Activated naive CD8-positive, alpha-beta T cell treated with anti-CD3 and anti-CD28 coated beads, Interleukin-2, amount 10 ng/mL, durations not matched to agents 7 days and 5 days (primary cell): ENCODE measurements at places on chromosomes 2 and 18. TPM values are rescaled to one million over a fixed set of nuclear protein-coding genes. Genes with fewer than 3 reads are reported as not detected.

GRCh38 chr2:217939220-217939619, 63.6 kb downstream of the TNS1 start:
- DNase-seq = no peak

Gene CPLX4
- not detected for total RNA-seq

DNA sequence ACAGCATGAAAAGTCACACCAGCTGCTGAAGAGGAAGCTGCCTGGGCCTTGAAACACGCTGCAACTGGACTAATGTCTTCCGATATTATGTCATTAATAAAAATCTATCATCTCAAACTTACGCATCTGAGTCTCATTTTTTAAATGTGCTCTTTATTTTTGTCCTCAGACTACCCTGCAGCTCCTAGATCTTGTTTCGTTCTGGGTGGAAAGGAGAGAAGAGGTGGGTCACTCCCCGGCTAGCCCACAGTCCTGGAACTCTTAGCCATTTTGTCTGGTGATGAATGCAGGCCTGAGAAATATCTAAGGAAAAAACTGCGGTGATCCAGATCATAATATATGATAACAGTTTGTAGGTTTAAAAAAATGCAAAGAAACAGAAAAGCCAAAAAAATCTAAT, 73.3 kb downstream of the TXNL1 start:
- no peak for DNase-seq

- DNase-seq = no peak
These were observed 454.7 kb downstream of the CBLN2 start for GRCh38 chr18:72089432-72089831.

Gene RGPD3
- total RNA-seq = not detected

DNA sequence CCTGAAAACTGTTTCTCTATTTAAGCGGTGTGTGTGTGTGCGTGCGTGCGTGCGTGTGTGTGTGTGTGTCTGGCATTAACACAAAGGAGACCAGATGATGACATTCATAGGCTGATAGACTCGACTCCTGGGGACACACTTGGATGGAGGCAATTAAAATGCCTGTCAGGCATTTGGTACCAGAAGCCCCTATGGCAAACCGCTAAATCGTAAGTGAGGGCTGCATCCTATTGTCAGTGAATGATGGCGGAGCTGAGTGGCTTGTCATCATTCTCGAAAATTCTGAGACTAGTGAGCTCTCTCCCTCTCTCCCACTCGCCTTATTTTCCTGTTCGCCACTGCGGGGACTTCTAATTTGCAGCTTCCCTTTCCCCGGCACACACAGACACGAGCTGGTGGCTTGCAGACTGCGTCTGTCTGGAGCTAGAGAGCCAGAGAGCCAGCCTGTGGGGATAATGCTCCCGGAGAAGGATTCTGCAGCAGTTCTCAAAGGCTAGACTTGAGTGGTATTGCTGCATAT, 155.4 kb downstream of the MAP2 start:
- no peak for DNase-seq

DNA sequence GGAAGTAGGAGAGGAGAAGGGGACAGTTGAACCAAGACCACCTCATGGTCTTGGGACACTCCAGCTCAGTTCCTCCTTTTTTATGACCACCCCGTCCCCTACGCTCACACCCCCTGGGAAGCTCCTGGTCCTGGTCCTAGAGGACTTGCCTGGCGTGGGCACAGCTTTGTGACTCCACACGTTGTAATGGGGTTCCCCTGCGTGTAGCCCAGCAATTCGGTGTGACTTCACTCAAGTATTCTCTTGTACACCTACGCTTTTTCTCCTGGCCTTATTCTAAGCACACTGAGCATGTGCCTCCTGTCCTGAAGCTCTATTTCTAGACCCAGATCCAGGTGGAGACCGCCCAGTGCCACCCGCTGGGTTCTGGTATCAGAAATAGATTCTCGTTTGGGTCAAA, 36.1 kb upstream of the B3GNT7 start:
- DNase-seq = no peak

DNA sequence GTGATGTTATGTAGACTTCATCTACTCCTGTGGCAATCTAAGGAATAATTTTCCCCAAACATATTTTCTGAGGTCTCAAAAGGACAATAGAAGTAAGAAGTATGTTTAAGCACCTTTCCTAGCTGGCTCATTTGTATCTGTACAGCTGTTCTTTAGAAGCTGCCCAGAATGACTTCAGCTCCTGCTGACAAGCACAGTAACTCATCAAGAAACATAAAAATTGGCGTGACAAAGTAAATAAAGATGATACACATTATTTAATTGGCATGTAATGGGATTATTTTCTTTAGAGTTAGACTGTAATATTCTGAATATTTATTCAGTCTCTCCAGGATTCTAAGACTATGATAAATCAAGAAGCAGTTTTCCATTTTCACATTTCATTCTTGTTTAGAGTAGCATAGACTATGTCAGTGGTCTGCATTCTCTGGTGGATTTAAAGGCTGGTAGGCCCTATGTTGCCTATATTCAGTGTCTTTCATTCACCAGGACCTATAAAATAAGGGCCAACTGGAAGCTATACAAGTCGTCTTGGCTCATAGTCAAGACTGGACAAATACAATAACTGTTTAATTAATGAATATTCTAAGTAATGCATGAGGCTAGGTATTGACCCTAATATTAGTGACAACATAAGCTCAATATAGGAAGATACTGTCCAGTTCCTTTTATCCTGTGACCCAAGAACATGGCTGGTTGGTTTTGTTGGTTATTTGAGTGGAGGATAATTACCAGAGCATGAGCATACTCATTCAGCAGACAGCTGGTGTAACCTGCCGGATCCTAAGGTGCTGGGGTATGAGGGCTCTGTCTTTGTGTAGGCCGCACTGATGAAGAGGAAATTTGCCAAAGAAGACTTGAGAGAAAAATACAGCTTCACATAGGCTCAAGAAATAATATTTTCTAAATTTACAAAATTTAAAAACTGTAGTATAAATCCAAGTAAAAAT, 107.0 kb downstream of the PDE1A start:
- DNase-seq = no peak

Gene GLS
- total RNA-seq = 187 TPM
